Fibroblast of skin of left quadriceps (primary cell): ENCODE measurements at places on chromosomes 4 and X.

DNA sequence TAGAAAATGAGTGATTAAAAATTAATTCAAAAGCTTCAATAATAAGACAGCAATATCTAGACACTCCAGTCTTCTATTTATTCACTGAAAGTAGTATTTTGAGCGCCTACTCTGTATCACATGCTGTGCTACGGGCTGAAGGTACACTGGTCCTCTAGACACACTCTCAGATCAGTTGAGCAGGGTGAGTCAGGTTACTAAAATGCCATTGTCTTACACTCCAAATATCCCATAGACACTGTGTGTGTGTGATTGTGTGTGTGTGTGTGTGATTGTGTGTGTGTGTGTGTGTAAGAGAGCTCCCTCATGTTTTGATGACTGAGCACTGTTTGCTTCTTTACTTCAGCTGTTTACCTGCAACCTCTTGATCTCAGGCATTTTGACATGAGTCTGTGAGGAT is 342.8 kb upstream of the BOD1L1 start:
- DNase-seq, result no peak

DNA sequence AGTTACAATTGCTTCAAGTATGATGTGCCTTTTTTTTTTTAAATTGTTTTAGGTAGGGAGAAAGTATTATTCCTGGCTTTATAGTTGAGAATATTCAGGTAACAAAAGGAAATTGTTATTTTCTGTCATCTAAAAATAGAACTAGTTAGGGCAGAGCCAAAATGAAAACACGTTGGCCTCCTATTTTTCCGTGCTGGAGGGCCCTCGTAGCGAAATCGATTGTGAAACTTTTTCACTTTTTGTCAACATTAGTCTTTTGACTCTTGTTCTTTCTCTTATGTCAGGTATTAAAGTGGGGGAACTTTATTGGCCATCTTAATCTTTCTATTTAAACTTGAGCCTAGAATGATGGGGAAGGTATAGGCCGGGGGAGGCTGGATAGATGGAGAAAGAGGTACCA is 104.9 kb downstream of the ARHGAP10 start:
- no peak for DNase-seq

GRCh38 chr4:110348711-110349383 is 127.1 kb upstream of the ENPEP start:
- no peak for DNase-seq

DNA sequence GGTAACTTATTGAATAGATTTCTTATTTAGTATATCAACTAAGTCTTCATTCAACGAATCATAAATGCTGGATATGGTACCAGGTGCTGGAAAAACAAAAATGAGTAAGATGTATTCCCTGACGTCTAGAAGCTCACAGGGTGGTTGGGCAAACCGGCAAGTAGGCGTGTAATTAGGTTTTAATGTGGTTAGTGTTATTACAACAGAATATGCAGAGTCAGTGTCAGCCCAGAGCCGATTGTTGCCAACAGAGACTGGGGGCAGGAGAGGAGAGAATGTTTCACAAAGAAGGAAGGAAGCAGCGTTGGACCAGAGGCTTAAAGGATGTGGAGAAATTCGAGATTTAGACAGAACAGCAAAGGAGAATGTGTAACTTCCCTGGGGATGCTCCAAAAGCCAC is 111.7 kb downstream of the TENM3 start:
- no peak for DNase-seq

- no peak for DNase-seq
These were observed 65.5 kb downstream of the SH3RF1 start for GRCh38 chr4:169205075-169205743.

- DNase-seq, result no peak
These were observed 27.6 kb upstream of the CFAP299 start for GRCh38 chr4:80307774-80308465.

DNA sequence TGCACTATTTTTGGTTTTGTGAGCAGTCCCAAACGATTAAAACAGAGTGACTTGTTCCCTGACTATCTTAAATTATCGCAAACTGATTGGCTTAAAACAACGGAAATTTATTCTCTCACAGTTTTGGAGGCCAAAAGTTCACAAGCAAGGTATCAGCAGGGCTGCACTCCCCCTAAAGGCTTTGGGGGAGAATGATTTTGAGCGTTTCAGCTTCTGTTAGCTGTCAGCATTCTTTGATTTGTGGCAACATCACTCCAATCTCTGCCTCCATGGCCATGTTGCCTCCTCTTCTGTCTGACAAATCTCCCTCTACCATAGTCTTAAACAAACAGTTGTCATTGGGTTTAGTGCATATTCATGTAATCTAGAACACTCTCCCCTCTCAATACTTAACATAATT is 459.6 kb upstream of the ATOH1 start:
- DNase-seq, result no peak

DNA sequence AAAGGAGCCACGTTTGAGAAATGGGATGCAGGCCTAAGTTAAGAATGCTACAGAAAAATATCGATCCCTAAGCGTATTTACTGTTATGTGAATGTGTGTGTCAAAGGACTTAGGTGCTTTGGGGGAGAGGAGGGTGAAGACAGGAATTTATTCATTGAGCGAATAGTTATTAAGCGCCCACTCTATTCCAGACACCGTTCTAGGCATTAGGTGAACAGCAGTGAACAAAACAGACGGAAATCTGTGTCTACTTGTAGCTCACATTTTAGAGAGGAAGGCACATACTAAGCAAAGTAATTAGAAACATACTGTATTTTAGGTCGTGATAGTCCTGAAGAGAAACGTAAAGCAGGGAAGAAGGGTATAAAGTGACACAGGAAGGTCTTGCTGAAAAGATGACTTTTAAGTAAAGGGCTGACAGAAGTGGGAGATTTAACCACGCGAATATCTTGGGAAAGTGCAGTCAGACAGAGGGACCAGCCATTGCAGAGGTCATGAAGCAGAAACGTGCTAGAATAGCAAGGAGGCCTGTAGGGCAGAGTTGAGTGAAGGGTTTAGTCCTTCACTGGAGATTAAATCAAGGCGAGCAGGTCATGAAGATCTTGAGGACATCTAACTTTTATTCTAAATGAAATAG is 541 bp downstream of the AIMP1 start:
- DNase-seq, result no peak

GRCh38 chr4:110372485-110372884 is 103.5 kb upstream of the ENPEP start:
- no peak for DNase-seq

DNA sequence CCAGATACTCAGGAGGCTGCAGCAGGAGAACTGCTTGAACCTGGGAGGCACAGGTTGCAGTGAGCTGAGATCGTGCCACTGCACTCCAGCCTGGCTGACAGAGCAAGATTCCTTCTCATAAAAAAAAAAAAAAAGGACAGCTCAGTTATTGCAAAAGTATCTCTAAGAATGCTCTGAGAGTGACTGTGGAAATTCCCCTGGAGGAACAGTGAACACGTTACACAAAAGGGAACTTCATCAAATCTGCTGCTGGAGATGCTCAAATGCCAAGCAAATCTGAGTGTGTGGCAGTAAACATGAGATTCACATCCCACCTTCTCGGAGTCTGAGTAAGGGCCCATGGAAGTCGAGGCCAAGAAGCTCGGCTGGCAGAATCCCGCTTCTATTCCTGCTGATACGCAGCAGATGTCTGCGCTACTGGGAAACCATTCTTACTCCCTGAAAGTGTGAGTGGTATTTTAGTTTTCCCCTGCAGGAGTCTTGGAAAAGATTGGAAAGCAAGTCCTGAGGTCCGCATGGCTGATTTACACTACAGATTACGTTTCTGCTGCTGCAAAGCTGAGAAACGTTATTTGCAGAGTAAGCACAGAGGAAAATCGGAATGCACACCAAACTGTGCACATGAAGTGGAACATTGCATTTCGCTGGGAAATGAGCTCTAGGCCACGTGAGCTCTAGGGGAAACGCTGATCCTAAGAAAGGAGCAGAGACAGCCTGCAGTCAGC is 162.9 kb downstream of the NSUN7 start:
- no peak for DNase-seq

DNA sequence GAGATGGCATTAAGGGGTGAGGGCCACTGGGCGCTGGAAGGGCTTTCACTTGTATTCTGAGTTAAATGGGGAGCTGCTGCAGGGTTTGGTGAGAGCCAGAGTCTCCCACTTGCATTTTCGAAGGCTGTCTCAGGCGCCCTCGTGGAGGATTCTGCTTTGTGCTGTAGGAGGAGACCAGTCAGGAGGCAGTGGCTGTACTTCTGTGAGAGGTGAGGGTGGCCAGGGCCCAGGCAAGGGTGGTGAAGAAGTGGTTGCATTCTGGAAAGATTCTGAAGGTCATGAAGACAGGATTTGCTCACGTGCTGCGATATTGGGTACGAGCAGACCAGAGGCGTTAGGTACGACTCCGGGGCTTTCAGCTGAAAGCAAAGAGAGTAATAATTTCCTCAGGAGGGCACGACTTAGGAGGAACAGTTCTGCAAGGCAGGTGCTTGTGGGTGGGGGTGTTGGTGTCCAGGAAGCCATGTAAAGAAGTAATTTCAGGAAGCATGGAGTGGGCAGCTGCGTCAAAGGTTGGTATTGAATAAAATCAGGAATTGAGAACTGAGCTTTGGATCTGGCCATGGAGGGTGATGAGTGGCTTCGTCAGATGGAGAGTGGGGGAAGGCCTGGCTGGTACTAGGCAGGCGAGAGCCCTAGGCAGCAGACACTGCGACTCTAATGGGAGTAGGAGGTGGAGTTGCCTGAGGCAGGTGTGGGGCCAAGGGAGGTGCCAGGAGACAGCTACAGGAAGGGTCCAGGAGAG is 18.2 kb downstream of the PIGG start:
- no peak for DNase-seq

DNA sequence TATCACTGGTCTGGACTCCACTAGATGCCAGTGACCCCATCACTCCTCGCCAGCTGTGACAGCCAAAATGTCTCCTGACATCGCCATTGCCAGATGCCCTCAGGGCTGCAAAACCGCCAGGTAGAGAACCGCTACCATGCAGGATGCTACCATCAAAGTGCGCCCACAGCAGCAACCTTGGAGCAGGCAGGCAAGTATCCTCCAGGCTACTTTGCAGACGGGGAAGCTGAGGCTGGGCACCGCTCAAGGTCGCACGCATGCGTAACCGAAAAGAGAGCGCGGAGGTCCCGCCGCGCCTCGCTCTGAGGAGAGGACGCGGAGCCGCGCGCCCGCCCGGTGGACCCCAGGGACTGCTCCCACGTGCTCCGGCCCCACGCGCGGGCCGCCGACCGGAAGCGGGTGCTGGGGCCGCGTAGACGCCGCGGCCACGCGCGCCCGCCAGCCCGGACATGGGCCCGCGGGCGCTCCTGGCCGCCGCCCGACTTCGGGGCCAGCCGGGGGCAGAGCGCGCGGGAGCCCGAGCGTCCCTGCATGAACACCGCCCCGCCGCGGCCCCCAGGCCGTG is at the start of gene STS:
TSS of gene STS (plus strand) at position 300 of the 565 bp plus-strand sequence. CDS start 105,488 bp downstream, outside the sequence.
- no peak for DNase-seq

DNA sequence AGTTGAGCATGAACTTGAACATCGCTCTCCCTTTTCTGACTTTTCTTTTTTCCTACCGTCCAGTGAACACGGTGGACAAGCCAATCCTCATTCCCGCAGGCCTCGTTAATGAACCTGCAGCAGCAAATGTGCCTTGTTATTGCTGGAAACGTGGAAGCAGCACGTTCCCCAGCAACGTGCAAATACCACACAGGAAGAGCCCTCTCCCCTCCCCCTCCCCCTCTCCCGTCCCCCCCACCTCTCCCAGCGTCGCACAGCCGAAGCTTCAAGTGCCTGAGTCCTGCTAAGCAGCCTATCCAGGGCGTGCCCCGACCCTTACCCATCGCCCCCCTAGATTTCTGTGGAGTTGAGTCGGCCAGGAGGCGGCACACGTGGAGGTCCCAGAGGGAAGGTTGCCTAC is 219.9 kb downstream of the BCOR start:
- no peak for DNase-seq

DNA sequence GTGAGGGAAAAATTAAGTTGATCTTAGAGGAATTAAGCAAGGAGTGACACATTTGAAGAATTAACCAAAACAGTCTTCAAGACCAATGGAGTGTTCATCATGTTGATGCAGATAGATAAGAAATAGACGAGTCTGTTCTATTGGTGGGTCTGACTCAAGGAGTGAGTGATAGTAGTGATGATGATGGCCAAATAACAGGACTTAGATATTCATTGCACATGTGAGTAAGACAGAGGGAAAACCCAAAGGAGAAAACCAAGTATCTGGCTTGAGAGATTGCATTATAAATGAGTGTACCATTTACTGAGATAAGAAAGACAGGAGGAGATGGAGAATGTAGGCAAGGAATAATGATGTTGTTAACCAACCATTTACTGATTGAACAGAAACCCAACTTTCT is 321.3 kb downstream of the ADGRL3 start:
- no peak for DNase-seq

DNA sequence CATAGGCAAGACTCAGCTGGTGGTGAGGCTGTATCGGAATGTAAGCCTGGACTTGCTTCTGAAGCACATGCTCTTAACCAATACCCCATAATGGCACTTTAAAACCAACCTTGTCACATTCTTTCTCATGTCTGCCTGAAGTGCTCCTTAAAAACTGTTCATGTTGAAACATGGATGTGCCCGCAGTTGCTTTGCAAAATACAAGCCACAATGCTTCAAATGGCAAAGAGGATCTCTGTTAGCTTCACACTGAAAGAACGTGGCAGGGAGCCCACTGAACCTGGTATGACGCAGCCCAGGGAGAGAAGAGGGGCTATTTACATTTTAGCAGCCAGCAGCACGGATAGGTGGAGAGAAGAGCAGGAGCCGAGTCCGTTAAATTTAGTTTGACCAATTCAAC is 29.3 kb downstream of the SOD3 start:
- no peak for DNase-seq

DNA sequence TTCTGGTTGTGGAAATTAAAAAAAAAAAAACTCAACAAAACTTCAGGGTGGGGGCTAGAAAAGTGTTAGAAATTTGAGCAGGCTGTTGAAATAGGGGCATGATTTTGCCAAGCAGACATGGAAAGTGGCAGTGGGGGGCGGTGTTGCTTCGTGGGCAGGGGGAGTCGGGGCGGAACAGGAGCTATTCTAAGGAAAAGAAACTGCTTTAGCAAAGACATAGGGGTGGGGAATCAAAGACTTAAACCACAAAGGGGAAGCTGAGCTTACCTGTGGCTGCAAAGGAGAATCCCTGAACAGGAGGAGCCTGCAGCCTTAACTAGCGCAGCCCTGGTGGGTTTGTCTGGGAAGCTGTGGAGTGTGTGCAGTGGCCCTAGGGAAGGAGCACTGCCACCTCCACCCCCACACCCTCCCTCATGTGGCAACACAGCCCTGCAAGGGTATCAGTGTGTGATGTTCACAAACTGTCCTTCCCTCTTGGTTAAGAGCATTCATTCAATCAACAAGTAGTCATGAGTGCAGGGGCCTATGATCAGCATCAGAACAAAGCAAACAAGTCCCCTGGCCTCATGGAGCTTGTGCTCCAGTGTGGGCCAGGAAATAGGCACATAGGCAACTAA is 20.5 kb downstream of the SEL1L3 start:
- no peak for DNase-seq

- no peak for DNase-seq
These were observed 31.8 kb upstream of the C4orf50 start for GRCh38 chr4:6049985-6050384.

GRCh38 chr4:38914854-38915253 is 47.2 kb downstream of the FAM114A1 start:
- no peak for DNase-seq

- DNase-seq, result no peak
These were observed 72.2 kb upstream of the ZXDB start for GRCh38 chrX:57519578-57520118.

GRCh38 chr4:1768367-1769034 is 24.6 kb upstream of the FGFR3 start:
- no peak for DNase-seq
